ENCODE measurements at places on chromosomes 6 and 20.

GRCh38 chr6:169188475-169188874 lies 65.2 kb downstream of the THBS2 start:
- no peak for DNase-seq

DNA sequence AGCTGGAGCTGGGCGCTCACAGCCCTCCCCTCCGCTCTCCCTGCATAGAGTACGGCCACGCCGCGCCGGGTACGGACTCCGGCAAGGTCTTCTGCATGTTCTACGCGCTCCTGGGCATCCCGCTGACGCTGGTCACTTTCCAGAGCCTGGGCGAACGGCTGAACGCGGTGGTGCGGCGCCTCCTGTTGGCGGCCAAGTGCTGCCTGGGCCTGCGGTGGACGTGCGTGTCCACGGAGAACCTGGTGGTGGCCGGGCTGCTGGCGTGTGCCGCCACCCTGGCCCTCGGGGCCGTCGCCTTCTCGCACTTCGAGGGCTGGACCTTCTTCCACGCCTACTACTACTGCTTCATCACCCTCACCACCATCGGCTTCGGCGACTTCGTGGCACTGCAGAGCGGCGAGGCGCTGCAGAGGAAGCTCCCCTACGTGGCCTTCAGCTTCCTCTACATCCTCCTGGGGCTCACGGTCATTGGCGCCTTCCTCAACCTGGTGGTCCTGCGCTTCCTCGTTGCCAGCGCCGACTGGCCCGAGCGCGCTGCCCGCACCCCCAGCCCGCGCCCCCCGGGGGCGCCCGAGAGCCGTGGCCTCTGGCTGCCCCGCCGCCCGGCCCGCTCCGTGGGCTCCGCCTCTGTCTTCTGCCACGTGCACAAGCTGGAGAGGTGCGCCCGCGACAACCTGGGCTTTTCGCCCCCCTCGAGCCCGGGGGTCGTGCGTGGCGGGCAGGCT lies 4.6 kb downstream of the KCNK15 start:
- DNase-seq = no peak

GRCh38 chr6:16733085-16733484 lies 28.2 kb downstream of the ATXN1 start:
- DNase-seq = no peak

- DNase-seq = no peak
These were observed 568 bp downstream of the AGPAT1 start for GRCh38 chr6:32175322-32175710.

GRCh38 chr6:132443206-132443605 lies 41.9 kb upstream of the MOXD1 start:
- DNase-seq = no peak

GRCh38 chr20:19249106-19249879 lies 36.9 kb downstream of the SLC24A3 start:
- DNase-seq = no peak

GRCh38 chr6:113276601-113277000 lies 580.5 kb upstream of the MARCKS start:
- DNase-seq = no peak

DNA sequence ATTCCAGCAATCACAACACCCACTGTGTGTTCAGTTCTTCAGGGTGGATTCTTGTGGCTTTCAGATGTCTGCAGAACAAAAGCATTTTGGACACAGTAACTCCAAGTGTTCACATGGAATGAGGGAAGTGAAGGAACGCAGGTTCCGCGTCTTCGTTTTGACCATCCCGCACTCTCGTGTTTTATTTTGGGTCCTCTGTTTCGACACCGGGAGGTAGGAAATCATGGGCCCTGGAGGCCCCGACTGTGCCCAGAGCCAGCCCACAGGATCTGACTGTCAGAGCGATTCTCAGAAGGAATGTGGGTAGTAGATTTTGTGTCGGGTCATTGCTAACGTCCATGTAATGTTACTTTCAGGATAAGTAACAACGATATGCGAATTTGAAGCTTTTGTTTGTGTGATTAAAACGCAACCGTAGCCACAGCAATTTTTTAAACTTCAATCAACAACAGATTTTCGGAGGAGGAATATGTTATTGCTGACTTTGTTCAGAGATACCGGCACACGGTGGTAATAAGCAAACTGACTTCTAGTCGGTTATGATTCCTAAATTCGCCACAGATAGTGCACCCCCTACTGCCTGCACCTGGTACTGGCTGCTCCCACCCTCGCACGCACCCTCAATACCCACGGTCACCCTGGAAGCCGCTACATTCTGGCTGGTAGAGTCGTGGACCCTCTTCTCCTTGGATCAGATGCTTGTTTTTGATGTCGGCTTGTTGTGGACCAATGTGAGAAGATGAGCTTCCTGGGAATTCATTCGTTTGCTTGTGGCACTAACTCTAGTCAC lies 10.5 kb downstream of the NPEPL1 start:
- DNase-seq = no peak

DNA sequence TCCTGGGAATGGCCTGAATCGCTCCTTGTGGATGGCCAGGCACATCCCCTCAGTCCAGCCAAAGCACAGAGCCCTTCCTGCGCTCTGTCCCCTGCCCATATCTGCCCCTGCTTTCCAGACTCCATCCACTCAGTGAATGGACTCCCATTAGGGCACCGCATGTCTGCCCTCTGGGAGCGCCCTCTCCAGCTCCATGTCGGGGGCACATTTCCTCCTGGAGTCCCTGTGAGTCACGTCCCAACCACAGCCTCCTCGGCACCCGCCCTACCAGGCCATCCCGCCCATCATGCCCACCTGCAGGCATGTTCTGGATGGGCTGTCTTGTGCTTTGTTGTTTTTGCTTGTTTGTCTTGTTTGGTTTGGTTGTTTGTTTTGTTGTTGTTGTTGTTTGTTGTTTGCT lies 96.8 kb downstream of the PSMB1 start:
- DNase-seq = no peak

- DNase-seq = no peak
These were observed 2.8 kb upstream of the AARS2 start for GRCh38 chr6:44315951-44316350.

DNA sequence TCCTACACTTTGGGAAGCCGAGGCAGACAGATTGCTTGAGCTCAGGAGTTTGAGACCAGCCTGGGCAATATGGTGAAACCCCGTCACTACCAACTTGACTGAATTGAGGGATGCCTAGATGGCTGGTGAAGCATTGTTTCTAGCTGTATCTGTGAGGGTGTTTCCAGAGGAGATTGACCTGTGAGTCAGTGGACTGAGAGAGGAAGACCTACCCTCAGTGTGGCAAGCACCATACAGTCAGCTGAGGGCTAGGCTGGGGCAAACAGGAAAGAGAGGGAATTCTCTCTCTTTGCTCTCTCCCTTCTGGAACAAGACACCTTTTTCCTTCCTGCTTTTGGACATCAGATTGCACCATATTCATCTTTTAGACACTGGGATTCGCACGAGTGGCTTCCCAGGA lies 3.7 kb upstream of the ZUP1 start:
- DNase-seq = no peak

DNA sequence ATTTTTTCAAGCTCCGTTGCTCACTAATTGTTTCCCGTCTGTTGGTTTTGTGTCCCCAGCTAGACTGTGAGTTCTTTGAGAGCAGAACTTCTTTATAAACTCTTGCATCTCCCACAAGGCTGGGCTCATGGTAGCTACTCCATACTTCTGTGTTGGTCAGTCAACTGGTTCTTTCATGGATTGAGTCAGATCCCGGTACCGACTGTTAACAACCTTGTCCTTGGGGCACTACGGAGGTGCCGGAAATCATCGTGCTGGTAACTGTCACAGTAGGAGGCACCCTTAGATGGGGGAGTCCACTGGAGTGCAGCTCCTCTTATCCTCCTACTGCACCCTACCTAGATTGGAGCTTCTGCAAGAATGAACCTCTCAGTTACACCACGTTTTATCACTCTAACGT lies 8.6 kb upstream of the STX16 start:
- DNase-seq = no peak

- no peak for DNase-seq
These were observed 82.2 kb downstream of the ANKRD60 start for GRCh38 chr20:58146081-58146745.

- DNase-seq = no peak
These were observed 226.9 kb downstream of the CD83 start for GRCh38 chr6:14344486-14344885.

DNA sequence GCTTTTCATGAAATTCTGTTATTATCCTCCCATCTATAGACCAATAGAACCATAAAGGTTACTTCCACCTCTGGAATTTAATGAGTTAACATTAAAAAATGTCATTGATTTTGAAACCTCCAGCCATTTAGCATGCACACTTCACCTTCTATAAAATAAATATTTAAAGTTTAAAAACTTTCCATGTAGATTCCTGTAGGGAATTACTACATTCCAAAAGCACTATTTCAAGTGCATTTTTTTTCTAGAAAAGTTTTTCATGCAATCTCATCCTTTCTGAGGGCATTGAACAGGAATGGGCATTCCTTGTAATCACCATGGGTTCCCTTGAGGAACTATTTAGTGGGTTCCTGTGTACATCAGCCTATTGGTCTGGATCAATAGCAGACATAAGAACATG lies 253.8 kb upstream of the RIN2 start:
- DNase-seq = no peak

- no peak for DNase-seq
These were observed 954.7 kb upstream of the MAN1A1 start for GRCh38 chr6:120304223-120304622.

GRCh38 chr20:25061103-25061799 lies 3.3 kb upstream of the ACSS1 start:
- DNase-seq = no peak

DNA sequence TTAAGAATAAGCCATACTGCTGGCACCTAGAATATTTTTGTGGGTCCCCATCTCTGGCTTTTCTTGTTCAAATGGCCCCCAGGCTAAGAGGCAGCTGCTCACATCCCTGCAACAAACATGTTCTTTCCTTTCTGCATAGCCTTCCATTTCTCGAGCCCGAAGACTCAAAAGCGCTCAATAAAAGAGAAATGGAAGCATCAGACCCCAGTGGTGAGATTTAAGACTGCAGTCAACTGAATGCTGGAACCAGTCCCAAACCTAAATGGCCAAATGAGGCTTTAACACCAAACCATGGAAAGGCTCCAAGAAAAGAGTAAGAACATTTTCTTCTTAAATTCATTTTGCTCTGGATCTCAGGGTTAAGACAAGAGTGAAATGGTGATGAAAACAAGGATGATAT lies 122.1 kb upstream of the TRAF3IP2 start:
- no peak for DNase-seq

DNA sequence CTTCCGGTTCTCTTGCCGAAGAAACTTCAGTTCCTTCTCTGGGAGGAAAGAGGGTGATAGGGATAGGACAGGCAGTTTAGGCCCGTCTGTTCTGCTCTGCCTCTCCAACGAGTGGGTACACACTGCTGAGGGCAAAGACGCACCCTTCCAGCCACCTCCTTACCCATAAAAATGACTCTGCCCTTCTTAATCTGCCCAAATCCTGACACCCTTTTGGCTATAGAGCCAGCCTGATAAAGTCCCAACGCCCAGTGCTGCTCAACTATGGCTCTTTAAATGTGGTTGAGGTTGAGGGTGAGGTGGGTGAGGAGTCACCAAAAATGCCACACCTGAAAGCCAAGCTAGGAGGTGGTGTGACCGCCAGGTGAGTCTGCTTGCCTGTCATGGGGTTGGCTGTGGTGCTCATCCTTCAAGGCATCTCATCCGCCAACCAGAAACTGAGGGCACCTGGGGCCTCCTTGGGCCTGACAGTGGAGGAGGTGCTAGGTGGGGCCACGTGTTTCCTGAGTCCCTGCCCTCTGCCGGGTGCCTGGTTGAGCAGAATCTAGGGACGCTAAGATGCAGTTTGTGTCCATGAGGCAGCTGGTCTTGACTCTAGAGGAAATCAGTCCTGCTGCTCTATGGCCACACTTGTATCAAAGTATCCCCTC lies 16.3 kb downstream of the CCDC167 start:
- no peak for DNase-seq

DNA sequence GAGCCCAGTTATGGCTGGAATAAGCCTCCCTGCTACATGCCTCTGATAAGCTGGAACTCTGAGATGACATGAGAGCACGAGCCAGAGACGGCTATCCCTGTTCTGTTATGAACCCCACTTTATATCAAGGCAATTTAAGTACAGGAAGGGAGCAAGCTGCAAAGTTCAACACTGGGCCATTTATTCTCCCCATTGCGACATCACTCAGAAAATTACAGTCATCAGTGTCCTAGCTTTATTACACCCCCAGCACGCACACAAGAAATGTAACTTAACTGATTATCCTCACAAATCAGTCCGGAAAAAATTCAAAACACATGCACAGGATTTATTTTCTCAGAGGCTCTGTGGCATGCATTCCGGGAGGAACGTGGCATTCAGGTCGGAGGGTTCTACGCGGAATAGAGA lies 125.3 kb upstream of the SLC2A12 start:
- DNase-seq = no peak

- no peak for DNase-seq
These were observed 11.8 kb downstream of the B4GALT5 start for GRCh38 chr20:49701916-49702315.

DNA sequence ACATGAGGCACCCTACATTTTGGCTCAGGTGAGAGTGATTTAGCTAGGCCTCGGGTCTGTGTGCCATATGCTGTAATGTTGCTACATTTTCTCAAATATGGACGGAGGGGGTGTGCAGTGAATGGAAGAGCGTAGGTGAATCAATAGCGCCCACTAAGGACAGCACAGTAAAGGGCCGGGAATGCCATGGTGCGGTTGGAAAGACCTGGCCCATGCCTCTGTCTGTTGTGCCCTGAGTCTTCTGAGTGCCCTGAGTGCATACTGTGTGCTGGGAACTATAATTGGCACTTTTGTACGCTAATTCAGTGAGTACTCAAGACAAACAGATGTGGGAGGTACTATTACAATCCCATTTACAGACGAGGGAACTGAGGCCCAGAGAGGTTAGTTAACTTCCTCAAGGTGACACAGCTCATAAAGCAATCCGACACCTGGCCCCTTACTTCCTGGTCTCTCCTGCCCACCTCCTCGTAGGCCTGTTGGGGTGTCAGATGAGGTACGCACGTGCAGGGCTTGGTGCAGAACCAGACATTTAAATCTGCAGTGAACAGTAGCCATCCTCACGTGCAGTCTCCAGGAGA lies 17.3 kb downstream of the SLC22A1 start:
- no peak for DNase-seq

GRCh38 chr6:107179004-107179403 lies 63.7 kb upstream of the BEND3 start:
- no peak for DNase-seq

All from progenitor cell of endocrine pancreas (in vitro differentiated cells).